ENCODE measurements at places on chromosomes 7 and 10.

DNA sequence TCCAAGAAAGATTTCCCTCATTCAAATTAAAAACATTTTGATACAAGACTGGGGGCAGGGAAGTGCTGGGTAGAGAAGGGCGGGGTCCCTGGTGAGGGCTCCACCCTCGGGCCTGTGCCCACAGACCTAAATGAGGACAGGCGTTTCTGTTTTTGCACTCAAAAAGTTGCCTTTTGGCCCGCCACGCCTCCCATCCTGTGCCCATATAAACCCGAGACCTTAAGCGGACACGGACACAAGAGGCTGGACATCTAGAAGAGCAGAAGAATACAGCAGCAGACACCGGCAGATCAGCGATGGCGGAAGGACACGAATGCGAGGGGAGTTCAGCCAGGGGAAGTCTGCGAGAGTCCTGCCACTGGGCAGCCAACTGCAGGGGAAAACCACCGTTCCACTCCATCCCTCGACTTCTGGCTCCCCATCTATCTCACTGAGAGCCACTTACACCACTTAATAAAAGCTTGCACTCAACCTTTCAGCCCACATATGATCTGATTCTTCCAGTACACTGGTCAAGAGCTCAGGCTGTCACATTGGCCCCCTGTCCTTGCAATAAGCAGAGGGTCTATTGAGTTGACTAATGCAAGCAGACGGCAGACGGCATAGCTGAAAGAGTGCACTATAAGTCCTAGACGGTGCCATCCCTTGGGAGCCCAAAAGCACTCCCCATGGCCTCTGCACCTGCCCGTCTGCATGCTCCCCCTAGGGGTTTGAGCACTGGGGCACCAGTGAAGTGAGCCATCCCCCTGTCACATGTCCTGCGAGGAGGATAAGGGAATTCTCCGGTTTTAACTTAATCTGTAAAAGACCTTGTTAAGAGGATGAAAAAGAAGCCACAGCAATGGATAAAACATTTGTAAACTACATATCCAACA, 181.8 kb upstream of the PRSS1 start:
- no peak for DNase-seq

DNA sequence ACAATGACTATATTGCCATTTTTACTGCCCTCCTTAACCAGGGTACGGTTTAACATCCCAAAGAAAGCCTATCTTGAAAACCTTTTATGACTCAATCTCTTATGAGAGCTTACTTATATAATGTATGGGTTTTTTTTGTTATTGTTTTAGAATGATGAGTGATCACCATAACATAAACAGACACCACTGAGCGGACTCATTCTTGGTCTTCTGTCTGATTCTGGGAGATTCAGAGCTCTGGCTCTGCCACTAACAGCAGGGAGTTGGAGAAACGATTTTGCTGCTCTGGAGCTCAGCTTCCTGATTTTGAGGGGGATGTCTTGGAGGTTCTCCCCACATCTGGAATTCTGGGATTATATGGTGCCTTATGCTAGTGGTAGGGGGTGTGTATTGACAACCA, 244.1 kb downstream of the FRMD4A start:
- no peak for DNase-seq

DNA sequence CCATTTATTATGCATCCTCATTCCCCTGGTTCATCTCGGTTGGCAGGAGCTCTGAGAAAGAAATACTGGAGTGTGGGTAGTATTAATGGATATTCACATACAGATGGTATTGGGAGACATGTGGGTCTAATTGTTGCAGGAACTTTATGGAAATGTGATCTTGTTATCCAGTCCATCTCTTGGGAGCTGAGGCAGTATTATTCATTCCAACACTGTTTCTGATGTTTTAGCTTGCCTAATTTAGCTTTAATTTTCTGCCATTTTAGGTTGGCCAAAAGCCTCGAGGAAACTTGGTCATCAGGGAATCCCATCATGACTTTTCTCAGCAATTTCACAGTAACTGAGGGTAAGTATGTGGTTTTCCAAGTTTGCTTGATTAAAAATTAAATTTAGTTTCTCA, 125.7 kb downstream of the ABCA13 start:
- DNase-seq = no peak

DNA sequence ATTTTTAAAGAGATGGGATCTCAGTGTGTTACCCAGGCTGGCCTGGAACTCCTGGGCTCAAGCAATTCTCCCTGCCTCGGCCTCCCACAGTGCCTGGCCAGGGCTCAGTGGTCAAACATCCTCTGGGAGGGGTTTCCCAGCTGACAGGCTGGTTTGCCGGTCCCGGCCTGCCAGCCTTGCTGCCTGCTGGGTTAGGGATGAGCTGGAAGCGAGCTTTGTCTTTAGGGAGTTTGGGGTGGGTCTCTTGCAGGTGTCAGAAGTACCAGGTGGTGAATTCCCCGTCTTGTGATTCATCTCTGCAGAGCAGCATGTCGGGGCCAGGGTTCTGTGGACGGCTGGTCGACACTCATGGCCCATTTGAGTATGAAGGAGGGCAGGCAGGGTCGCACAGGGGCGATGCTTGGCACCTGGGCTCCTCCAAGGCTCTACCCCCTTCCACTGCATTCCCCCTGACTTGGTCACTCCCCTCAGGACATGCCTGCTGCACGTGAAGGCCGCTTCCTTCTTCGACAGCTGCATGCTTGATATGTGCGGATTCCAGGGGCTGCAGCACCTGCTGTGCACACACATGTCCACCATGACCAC, 30.3 kb downstream of the ZAN start:
- DNase-seq = no peak

GRCh38 chr7:151795168-151795811, 81.6 kb downstream of the PRKAG2 start:
- DNase-seq = peak; percentile 82

DNA sequence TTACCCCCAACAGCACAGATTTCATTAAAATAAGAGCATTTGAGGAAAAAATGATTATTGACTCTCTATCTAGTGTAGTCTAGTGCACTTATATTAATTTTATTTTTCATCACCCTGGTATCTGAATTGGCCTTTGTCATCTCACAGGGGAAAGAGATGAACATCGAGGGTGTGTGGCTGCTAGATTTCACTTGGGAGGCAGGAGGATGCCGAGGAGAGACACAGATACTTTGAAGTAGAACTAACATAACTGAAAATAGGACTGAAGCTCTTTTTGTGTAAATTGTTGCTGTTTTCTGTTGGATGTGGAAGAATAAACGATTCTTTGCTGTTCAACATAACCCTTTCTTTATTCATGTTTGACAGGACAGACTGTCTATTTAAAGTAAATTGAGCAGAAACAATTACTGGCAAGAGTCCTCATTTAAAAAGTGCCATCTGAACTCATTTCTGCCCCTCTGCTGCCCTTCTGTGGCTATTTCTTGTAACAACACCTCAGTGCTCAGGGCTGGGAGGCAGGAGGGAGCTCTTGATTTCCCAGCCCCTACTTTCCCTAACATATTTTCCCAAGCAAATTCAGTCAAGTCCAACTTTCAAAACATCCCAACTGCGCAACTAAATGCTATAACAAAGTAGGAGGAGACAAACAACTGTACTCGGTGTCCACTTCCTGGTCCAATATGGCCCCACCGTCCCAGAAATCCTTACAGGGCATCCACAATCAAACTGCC, 15.6 kb downstream of the LYZL1 start:
- DNase-seq = peak; percentile 3

GRCh38 chr7:132242192-132242812, 334.0 kb downstream of the PLXNA4 start:
- no peak for DNase-seq

- no peak for DNase-seq
These were observed 13.3 kb upstream of the PRDX3 start for GRCh38 chr10:119191881-119192280.

DNA sequence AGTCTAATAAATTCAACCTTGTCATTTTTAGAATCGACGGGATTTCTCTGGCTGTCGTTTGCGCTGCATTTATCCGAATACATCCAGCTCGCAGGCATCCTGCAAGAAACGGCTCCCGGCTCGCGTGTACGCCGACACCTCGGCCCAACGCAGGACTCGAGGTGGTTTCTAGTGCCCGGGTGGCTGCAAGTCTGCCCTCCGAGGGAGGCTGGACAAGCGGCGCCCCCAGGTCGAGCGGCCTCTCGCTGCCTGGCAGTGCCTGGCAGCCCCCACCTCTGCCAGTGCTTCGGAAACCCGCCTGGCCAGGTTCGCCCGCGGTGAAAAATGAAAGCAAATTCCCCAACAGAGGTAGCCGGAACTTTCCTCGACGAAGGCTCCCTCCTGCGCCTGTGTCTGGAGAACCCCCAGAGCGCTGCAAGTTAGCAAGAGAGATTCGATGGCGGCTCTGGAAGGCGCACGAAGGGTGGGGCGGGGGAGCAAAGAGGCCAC, 5.7 kb upstream of the ZNF503 start:
- DNase-seq = no peak

- DNase-seq = peak; percentile 38
These were observed 559 bp downstream of the DBF4 start for GRCh38 chr7:87876869-87877234.

DNA sequence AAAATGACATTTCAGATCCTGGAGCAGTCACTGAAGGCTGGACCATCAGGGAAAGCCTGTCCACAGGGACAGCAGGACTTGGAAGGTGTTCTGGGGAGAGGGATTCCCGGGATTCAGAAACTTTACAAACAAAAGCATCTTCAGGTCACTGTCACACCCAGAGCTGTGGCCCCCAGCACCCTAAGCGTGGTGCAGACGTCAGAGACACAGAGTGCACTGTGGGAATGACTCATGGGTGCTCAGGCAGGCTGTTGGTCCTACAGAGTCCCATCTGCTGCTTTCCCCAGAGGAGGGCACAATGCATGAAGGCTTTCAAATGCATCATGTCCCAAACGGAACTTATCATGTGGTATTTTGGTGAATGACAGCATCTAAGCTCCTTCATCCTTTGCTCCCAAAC, 13.1 kb upstream of the LRMDA start:
- no peak for DNase-seq

GRCh38 chr7:78329001-78329655, 530.6 kb downstream of the PHTF2 start:
- DNase-seq = no peak

GRCh38 chr10:86734207-86734988, 22.0 kb upstream of the BMPR1A start:
- DNase-seq = no peak

DNA sequence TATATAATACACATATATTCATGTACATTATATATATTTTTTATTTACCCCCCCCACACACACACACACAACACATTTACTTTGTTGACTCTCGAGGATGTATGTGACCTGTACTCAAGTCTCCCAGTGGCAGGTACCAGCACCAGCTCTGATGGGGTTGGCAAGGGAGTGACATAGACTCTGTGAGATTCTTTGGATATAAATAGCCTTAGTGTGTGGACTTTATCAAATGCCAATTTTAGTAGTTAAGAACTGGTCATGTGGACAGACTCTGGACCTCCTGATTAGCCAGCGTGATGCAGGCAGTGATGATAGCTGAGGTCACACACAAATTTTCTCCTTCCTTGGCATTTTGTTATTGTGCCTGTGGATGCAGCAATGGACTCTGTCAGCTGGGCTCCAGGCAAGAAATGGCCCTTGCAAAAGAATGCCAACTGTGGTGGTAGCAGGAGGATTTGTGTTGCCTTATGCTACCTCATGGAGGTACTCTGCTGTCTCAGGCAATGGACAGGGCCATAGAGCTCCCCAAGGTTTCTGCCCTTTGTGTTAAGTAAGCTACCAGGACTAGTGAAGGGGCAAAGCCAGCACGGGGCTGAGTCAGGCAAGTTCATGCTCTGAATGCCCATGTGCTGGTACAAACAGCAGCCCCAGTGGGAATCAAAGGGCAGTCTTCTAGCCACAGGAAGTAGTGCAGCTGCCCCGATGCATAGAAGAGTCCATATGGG, 224.6 kb upstream of the ZWINT start:
- DNase-seq = no peak

DNA sequence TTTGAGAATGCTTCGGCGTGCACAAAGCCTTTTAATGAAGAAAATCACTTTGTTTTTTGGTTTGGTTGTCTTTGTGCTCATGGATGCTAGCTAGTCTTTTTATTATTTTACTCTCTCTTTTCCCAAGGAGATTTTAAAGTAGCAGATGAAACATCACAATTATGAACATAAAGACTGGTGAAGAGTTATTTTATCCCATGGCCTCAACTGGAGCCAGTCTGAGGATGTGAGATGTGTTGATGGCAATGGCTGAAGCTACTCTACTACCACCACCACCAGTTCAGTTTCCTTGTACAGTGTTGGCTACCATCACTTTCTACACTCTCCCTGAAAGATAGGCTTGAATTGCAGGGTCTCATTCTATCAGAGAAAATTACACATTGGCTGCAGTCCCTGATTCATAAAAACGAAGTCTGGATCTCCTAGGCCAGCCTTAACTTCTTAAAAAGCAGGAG, 494 bp upstream of the HERC4 start:
- no peak for DNase-seq

GRCh38 chr7:32263611-32264010, 193.4 kb upstream of the PDE1C start:
- no peak for DNase-seq

- DNase-seq = no peak
These were observed 12.3 kb upstream of the PDCD4 start for GRCh38 chr10:110859206-110859972.

GRCh38 chr10:129755621-129756020, 208.5 kb downstream of the EBF3 start:
- DNase-seq = no peak

DNA sequence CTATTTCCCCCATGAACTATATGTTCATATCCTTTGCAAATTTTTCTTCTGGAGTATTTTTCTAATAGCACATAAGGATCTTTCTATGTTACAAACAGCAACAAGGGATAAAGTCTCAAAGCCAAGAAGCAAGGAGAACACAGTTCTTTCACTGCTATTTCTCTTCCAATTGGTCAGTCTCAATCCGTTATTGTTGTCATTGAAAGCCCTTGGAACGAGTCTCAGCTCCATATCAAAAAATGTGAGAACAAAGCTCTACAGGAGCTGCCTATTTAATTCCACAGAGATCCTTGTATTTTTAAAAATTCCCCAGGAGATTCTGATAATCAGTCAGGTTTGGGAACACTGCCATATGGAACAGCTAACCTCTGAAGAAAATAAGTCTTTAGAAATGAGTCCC, 15.7 kb downstream of the SLC35B4 start:
- no peak for DNase-seq

- no peak for DNase-seq
These were observed 973.5 kb downstream of the ANKRD7 start for GRCh38 chr7:119197877-119198527.

- peak; percentile 41 for DNase-seq
These were observed 110.5 kb downstream of the C10orf105 start for GRCh38 chr10:71608819-71609768.

GRCh38 chr10:14332903-14333302, 2.2 kb upstream of the FRMD4A start:
- DNase-seq = no peak

All from stimulated activated CD4-positive, alpha-beta T cell treated with anti-CD3 and anti-CD28 coated beads, Interleukin-15, amount 100 ng/mL, for 48 hours (primary cell).